NCI-H1048 (cell line): ENCODE measurements at places on chromosomes 1 and 21.

- DNase-seq = no peak
Measured at GRCh38 chr1:100883963-100884362, 10.7 kb downstream of the EXTL2 start.

DNA sequence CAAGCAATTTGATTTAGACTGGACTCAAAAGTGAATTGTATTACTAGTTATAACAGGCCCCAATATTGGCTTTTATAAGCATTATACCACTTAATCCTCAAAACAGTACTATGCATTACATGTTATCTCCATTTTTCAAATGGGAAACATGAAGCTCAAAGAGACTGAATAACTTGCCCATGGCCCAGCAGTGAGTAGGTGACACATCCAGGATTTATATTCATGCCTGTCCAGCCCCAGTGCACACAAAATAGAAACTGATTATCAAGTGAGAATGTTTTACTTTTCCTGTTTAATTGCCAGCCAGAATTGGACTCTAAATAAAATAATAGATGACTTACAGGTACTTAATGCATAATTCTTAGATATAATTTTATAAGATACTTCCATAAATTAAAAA lies 82.9 kb downstream of the NIBAN1 start:
- no peak for DNase-seq

DNA sequence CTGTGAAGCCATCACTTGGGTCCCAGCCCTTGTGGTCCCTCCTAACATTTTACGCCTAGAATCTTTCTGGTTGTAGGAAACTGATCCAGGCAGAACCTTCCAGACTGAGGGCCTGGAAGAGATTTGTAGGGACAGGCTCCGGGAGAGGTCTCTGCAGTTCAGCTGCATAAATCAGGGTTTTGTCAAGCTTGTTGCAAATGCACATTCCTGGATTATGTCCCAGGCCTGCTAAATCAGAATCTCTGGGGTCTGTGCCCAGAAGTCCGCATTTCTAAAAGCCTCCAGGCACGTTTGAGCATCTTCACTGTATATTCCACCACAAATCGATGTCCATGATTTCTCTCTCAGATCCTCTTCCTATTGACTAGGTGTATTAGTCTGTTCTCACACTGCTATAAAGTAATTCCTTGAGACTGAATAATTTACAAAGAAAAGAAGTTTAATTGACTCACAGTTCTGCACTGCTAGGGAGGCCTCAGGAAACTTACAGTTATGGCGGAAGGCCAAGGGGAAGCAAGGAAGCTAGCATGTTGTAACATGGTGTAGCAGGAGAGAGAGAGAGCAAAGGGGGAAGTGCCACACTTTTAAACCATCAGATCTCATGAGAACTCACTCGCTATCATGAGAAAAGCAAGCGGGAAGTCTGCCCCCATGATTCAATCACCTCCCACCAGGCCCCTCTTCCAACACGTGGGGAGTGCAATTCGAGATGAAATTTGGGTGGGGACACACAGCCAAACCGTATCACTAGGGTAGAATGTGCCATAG lies 1.2 kb upstream of the FHAD1 start:
- DNase-seq = no peak

DNA sequence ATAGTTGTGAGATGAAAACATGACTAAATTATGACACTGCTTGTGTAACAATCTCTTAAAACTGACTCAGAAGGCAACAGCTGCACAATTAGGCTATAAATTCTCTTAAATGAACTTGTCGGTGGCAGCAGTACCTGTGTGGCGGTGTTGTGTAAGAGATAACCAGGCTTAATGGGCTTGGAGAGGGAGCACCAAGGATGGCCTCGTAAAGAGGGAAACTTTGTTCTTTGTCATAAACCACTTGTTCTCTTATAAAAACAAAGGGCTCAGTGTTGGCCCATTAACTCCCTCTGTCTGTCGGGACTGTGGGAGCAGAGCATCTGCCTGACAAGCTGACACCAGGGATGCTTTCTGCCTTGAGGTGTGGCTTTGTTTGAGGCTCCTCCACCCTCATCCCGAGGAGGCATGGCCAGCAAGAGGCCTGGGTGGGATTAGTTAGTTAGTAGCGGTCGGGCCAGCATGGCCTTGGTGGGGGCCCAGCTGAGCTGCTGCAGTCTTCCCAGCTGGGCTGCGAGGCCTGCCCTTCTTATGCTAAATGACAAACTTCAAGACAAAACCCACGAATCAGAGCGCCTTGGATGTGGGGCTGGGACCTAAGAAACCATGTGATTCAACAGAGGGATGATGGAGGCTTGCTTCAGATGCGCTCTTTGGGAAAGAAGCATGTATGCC lies 171.4 kb downstream of the CAMTA1 start:
- DNase-seq = no peak

- DNase-seq = no peak
Measured at GRCh38 chr1:224739303-224739996, 123.3 kb downstream of the CNIH3 start.

DNA sequence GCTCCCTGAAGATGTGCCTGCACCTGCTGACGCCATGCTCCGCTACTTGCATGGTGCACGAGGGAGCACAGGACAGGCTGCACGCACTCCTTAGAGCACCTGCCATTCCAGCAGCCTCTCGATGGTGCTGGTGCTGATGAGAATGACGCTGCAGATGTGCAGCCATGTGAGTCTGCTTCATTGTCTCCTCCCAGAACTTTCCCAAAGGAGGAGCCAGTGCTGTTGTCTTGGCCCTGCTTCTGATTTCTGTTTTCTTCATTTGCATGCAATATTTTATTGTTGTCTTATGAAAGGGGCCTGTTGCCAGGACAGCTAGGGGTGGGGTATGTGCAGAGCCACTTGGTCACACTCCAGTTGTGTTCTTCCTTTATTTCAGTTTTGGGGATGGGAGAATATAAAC lies 70.1 kb downstream of the PCBP3 start:
- no peak for DNase-seq

DNA sequence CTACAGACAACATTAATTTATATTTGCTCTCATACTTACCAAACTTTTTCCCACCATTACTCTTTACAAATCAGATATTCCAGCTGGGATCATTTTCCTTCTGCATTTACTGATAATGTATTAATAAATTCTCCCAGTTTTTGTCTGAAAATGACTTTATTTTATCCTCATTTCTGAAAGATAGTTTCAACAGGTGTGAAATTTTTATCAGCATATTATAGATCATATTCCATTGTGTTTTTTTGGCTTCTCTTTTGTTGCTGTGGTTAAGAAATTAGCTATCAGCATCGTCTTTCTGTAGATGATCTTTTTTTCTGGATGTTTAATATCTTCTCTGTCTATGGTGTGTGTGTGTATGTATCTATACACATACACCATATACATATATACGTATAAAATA lies 2.7 kb downstream of the CFAP57 start:
- no peak for DNase-seq

GRCh38 chr1:92538048-92538412 lies 51.3 kb upstream of the GFI1 start:
- DNase-seq = no peak

GRCh38 chr1:7278045-7278444 lies 492.8 kb downstream of the CAMTA1 start:
- DNase-seq = no peak

GRCh38 chr1:110136911-110137310 lies 13.4 kb upstream of the SLC6A17 start:
- no peak for DNase-seq

- DNase-seq = no peak
Measured at GRCh38 chr1:229758101-229759036, 132.3 kb downstream of the URB2 start.

GRCh38 chr1:60867782-60868181 lies 214.6 kb upstream of the NFIA start:
- DNase-seq = no peak

DNA sequence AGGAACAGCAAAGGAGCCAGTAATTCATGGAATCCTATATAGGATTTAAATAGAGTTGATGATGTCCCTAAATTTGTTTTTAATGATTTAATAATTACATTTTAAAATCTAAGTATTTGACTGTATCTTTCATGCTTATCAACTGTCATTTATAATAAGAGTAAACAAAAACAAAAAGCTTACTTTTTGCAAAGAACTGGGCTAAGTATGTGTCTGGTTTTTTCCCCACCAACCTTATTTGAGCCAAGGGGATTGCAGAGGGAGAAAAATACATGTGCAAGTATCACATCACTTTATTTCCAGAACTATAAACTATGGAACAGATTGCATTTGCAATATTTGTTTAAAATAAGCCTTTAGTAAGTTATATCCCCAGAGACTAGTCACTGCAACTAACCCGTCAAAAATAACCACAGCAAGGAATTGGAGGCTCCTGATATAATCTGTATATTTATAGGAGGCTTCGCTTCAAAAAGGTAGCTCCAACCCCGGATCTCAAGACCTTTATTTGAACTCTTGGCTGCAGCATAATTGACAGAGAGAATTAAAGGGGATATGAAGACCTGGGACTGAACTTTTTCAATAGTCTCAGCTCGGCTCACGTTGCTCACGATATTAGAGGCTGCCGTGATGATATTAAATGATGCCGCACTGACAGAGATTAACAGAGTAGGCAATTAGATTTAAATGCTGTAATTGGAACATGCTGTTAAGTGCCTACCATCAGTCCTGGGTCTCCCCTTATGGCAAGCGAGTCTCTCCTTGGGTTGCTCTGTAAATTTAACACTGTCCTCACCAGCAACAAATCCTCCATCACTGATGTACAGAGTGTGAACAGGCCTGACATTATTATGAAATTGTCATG lies 329.1 kb upstream of the NFIA start:
- no peak for DNase-seq

DNA sequence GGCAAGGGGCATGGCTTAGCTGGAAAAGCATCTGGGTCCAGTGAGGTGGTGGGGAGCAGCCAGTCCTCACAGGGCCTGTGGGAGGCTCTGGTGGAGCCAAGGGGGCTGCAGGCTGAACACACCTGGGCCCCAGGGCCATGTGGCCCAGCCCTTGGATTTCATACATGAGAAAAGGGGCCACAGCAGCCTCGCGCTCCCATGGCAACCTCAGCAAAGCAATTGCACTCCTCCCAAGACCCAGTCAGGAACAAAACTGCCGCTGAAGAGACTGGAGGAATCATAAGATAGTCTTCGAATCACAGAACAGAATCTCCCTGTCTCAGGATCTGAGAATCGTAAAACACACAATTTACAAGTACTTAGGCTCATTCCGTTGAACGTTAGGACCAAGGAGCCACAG lies 24.6 kb downstream of the LRP8 start:
- DNase-seq = no peak

DNA sequence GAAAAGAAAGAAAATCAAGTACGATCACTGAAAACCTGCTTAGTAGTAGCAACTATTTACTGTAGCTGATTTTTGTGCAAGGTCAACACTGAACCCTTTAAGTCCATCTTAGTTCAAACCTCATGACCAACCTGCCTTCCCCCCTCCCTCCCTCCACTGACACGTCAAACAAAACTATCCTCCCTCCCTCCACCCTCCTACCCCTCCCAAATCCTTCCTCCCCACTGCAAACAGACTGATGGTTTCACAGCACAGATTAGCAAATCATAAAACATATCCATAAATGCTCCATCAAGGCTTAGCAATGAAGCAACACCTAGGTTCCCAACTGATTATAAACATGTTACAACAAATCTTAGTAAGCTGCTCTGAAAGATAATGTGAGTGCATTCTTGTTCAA lies 164.3 kb upstream of the GREM2 start:
- DNase-seq = no peak

DNA sequence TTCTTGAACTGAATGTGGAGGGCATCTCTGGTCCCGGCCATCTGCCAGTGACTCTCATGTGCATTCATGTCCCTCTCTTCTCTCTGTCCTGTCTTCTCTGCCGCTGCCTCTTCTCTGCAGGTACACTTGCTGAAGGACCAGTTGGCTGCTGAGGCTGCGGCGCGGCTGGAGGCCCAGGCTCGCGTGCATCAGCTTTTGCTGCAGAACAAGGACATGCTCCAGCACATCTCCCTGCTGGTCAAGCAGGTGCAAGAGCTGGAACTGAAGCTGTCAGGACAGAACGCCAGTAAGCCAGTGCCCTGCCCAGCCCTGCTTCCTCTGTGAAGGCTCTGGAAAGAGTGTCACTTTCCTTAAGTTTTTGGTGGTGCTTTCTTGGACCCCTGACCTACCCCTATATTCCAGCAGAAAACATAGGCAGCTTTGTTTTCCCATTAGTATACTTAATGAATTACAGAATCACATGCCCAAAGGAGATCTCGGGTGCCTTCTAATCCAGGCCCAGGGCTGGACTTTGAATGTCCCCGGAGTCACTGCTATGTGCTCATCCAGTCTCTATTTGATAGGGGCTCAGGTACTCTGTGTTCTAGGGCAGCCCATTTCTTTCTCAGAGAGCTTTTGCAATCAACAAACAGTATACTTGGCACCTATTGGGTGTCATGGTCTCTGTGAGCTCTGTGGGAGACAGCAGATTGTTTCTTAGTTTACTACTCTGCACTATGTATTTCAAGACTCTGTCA lies 11.2 kb downstream of the SPATA46 start:
- no peak for DNase-seq

GRCh38 chr1:186858923-186859322 lies 30.2 kb downstream of the PLA2G4A start:
- DNase-seq = no peak

DNA sequence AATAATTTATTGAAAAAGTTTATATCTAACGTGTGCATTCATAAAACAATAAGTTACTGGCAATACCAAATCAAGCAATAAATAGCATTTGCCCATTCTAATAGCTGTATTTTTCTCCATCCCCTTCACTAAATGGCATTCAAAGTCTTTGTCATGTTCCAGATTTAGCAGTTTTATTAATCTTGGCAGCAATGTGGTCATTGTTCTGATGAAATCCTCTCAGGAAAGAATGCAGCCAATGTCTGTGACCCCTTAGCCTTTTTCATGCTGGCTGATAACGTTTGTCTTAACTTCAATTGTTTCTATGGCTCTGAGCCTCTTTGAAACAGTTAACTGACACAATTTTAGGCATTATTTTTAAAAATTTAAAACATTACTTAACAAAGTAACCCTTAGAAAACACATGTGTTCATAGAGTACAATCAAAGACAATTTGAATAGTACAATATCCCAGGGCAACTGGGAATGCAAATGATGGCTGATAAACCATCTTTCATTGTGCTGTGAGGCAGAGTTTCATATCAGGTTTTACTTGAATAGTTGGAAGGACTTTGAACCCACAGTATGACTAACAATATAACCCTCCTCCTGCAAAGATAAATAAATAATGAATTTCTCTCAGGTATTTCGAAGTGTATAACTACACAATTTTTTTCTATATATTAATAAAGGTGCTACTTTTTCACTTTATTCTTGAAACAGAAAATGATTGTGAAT lies 217.5 kb downstream of the LRRIQ3 start:
- peak; percentile 88 for DNase-seq

- DNase-seq = no peak
Measured at GRCh38 chr1:145688924-145689323, 18.2 kb downstream of the PDZK1 start.
